AG04449 (cell line): ENCODE measurements at places on chromosomes 13 and 19.

DNA sequence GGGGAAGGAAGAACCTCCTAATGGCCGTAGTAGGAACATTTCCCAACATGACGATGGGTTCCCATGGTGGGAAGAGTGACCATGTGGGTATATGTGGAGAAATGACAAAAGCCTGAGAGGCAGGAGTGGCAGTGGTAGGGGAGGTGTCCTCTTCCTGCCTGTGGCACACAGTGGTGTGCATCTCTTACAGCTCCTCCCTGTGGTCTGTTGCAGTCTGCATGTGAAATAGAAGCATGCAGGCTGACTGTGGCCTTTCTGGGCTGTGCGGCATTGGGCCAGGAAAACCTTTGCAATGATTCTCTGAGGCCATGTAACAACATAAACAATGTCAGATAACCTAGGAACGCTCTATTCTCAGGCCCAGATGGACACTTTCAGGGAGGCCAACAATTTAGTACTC is 84.0 kb downstream of the LACC1 start:
- no peak for DNase-seq

- no peak for DNase-seq
These were observed 65.6 kb downstream of the DHRS12 start for GRCh38 chr13:51738226-51738905.

DNA sequence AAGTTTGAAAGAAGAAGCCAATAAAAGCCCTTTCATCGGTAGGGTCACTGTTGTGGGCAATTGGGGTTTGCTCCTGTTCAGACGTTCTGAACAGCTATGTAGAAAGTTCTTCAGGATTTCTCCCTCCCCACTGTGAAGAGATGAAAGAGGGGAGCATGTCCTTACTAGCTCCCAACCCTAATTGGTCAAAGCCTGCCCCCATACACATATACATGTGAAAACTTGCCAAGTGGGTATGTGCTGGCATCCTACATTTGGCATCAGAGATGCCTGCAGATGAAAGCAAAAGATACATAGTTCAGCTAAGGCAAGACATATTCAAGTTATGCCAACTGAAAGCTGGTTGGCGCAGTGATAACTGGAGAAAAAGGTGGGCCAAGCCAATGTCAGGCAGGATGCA is 363.1 kb upstream of the DACH1 start:
- no peak for DNase-seq

DNA sequence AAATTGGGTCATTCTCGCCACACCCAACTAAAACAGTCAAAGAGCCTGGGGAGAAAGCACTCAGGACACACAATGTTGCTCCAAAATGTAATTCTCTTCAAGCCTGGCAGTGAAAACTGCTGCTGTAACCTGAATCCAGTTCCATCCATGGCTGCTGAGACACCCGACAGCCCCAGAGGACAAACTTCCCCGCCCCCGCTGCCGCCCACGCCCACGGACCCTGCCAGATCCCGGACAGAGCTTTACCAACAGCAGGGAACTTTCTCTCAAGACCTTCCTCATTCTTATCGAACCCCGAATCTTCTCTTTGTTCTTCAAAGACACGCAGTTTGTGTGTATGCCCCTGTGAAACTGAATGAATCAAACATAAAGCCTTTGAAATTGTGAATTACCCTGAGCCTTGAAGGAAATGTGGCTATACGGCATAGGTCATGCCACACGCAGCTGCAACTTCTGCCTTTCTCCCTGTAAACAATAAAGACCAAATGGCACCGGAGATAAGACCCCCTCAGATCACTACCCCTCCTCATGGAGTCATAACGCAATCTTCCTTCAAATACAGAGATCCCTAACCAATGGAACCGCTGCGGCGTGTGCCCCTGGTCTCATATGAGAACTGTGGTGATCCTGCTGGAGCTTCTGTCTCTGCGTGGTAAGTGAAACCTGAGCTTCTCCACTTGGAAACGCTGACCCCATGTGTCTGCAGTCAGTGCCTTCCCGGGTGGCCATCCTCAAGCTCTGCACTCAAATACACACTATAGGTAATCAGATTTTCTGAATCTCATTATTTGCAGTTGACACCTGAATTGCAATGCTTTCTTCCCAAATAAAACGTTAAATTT is 4.8 kb upstream of the LAMP1 start:
- DNase-seq, result no peak

DNA sequence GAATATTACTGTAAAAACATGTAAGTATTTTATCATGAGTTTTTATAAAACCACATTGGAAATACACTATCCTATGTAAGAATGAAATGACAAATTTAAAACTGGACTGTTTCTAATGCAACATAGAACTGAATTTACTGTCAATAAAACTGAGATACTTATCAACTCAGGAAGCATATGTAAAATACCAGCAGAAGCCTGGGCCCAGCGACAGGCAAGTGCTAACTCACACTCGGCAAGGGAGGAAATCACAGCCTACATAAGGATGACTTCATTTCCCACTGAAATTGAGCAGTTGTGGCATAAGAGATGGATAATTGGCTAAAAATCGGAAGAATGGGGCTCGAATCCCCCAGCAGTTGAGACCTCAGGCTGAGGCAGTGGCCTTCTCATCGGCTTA is 12.1 kb downstream of the PROZ start:
- no peak for DNase-seq

GRCh38 chr13:104442536-104442935 is 1376.3 kb upstream of the SLC10A2 start:
- no peak for DNase-seq

DNA sequence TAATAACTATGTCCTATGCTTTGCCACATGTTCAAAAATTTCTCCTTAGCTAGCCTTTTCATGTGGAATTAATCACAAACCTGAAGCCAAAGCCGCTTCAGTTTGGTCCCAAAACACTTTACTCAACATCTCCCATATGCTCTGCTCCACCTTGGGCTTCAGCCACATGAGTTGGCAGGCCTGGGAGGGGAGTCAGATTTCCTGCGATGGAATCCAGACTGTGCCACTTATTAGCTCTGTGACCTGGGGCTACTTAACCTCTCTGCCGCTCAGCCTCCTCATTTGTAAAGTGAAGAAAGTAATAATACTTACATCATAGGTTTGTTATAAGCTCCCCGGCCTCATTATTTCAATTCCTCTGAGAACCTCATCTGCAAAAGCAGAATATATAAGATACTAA is 272.0 kb downstream of the LMO7 start:
- DNase-seq, result no peak

DNA sequence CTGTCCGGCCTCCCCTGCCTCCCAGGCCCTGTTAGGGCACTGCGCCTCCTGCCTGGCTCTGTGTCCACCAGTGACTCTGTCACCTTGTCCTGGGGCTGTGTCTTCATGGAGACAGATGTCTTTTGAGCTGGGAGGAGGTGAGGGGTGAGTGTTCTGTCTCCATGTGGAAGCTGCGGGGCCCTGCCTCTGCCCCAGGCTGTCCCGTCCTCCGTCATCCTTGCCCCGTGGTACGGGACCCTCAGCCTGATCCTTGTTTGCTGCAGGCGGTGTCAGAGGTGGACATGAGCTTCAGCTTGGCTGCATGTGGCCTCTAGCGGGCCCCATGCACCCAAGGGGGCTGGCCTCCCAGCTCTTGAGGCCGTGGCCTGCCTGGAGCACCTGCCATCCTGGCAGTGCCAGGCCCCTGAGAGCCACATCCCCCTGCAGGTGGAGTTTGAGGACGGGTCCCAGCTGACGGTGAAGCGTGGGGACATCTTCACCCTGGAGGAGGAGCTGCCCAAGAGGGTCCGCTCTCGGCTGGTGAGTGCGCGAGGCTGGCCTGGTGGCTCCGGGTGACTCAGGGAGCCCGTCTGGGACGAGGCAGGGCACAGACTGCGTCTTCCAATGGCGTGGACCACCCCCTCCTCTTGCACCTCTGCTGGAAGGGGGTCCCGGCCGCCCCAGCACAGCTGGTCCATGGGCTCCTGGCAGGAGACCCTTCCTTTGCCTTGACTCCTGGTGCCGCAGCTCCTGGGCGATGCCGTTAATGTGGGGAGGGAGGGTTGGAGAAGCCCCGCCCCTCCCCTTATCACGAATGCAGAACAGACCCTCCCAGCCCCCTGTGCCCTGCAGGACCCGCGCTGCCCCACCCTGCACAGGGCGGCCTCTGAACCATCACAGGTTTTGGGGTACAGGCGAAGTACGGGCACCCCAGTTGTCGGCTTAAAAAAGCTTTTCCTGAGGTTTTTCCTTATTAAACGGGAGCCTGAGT is 181.3 kb downstream of the KDM4B start:
- no peak for DNase-seq

GRCh38 chr13:50126993-50127725 is 111.9 kb downstream of the KCNRG start:
- no peak for DNase-seq

GRCh38 chr19:45423033-45423588 is 606 bp downstream of the ERCC1 start:
- no peak for DNase-seq

DNA sequence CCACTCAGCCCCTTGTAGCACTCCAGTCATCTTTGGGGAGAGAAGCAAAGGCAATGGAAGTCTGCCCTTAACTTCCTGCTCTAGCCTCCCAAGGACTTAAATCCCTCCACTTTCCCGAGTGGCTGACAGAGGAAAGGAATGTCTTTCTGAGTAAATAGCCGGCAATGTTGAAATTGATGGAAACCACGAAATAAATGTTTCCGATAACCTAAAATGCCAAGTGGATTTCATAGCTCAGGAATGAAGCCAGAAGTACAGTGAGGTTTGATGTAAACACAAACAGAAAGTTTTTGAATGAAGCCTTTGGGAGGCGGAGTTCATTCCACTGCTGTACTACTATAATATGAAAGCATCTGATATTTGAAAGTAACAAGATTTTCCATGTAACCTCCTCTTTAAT is 14.0 kb upstream of the TBC1D4 start:
- DNase-seq, result peak; percentile 76

GRCh38 chr13:52955472-52955874 is 73.1 kb upstream of the OLFM4 start:
- DNase-seq, result no peak

- DNase-seq, result no peak
These were observed 6.6 kb downstream of the ERCC1 start for GRCh38 chr19:45417151-45417550.

- no peak for DNase-seq
These were observed 15.9 kb downstream of the ZNF83 start for GRCh38 chr19:52622261-52622660.

GRCh38 chr13:70841240-70842061 is 733.2 kb upstream of the KLHL1 start:
- no peak for DNase-seq

GRCh38 chr13:24207841-24208667 is 47.5 kb downstream of the SPATA13 start:
- DNase-seq, result peak; percentile 71

GRCh38 chr19:7534531-7535046 is 928 bp upstream of the PNPLA6 start:
- no peak for DNase-seq

DNA sequence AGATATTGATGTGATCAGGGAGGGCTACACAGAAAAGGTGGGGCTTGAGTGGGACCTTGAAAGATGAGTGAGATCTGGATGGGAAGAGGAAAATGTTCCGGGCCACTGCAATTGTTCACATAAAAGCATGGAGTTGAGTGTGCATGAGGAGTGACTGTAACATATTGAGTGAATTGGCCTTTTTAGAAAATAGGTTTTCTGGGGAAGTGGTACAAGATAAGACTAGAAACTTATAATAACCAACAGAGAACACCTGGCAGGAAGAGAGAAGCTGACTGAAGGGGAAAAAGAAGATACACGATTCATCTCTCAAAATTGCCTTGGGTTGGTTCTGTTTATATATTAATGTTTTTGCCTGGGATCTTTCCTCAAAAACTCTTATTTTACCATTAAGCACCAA is 32.2 kb downstream of the SLC10A2 start:
- no peak for DNase-seq

GRCh38 chr19:46802152-46802551 is 13.8 kb upstream of the SLC1A5 start:
- DNase-seq, result no peak

GRCh38 chr13:81395368-81395767 is 1054.4 kb upstream of the SPRY2 start:
- DNase-seq, result no peak

DNA sequence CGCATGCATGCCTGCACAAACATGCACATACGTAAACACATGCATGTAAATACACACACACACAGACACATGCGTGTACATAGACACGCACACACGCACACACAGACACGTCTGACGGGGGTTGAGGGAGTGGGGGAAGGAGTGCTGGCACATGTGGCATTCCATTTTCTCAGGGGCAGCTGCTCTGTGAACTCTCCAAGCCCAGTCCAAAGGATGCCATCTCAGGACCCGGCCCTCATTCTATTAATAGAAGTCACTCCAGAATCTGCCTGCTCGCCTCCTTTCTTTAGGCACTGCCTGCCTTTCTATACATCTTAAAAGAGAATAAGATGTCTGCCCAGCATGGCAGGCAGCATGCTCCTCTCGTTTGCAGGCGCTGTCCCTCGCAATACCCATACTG is 5.3 kb downstream of the ARHGEF7 start:
- no peak for DNase-seq

- DNase-seq, result no peak
These were observed 345.3 kb downstream of the SLITRK1 start for GRCh38 chr13:83536941-83537340.

DNA sequence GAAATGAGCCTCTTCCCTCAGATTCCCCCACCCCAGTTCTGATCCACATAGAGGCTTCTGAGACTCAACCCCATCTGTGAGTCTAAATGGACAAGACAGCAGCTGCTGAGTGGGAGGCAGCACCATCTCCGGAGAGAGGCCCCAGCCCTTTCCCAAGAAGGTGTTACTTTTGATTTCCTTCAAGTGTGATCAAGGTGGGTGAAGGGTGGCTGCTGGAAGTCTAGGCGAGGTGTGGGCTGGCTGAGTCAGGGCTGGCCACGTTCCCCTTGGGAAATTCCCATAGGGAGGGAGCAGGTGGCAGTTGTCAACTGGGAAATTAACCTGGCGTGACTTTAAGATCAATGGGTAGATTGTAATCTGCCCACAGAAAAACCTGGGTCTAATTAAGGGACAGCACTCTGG is 148.0 kb downstream of the FOXO1 start:
- DNase-seq, result no peak

GRCh38 chr19:2164020-2164998 is 576 bp downstream of the DOT1L start:
- no peak for DNase-seq

- no peak for DNase-seq
These were observed 468.1 kb downstream of the FGF9 start for GRCh38 chr13:22138947-22139346.

DNA sequence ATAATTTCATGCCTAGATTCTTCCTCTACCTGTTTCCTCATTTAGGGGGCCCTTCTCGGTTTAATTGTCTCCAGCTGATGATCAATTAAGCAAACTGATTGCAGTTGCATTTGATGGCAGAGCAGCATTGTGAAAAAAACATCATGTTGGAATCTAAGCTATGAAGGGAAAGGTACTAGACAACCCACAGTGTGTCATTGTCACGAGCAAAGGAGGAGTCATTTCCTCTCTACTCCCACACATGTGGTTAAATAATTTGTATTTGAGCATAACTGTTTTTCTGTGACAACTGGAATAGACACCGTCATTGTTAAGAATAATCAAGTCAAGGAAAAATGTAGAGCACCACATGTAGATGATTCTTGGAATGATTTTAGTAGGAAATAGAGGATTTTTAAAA is 240.3 kb downstream of the DCT start:
- DNase-seq, result no peak
